Activated T-helper 1 cell treated with anti-CD3 and anti-CD28 coated beads, Interleukin-12 subunit alpha, Interleukin-12 subunit beta, Interleukin-2, Interleukin-4 antibody, amounts not matched to agents 30 ng/mL and 10 ng/mL and 1 ng/mL, durations not matched to agents 14 hours and 24 hours and 36 hours (primary cell): ENCODE measurements at places on chromosomes 16 and 17.
A peak's percentile ranks its signal among the peaks of the same experiment; 100 is the strongest.

DNA sequence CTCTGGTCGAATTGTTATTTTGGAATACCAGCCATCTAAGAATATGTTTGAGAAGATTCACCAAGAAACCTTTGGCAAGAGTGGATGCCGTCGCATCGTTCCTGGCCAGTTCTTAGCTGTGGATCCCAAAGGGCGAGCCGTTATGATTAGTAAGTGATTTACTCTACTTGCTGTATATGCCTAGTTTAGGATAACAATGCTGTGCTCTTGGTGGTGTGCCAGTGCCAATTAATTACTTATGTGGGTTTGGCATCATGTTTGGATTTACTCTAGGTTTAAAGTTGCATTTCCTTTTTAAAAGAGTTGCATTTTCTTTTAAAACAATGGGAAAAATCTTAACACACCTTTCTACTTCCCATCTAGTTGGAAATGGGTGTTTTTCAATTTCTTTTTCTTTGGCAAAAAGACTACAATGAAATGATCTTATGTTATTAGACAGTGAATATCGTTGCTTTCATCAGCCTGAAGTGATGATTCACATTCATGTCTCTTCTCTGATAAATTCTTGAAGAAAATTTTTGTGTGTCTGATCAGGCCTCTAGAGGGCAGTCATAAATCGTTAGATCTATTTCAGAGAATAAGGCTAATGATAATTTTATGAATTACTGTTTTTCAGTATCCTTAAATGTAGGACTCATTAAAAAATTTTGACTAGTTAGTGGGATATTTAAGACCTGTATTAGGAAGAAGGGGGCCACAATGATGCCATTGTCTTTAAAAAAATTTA lies 5.6 kb downstream of the SF3B3 start:
- DNase-seq, result no peak

GRCh38 chr16:50814052-50814451 lies 72.2 kb downstream of the CYLD start:
- no peak for DNase-seq

DNA sequence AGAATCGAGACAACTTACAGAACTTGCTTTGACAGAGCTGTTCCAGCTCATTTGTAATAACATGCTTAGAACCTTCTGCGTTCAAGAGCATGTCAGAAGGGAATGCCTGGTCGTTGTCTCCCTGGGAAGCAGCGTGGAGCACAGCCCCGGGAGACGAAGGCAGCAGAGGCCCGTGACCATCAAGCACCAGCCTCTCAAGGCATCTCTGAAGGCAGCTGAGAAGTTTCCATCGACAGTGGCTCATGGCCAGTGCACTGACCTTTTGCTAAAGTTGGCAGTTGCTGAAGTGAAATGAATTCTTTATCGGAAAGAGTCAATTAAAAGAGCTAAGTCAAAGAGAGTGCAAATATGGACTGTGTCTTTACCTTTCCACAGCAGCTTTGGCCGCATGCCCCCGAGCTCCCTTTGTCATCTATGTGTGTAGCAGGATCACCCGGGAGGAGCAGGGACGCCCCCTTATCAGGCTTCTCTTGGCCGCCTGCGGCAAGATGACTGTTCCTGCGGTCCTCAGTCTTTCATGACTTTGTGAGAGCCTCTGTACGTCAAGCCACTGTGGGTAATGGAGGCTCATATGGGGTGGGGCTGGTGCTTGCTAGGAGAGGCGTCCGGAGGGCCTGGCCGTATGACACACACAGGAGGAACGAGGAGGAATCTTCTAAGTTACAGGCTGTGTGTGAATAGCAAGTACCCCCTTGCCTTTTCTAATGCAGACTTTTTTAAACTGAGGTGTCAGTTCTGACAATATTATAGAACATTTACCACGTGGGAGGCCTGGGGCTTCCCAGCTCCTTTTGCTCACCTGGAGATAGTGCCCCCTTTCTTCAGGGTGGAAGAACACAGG lies 54.2 kb downstream of the LDHD start:
- DNase-seq, result no peak

DNA sequence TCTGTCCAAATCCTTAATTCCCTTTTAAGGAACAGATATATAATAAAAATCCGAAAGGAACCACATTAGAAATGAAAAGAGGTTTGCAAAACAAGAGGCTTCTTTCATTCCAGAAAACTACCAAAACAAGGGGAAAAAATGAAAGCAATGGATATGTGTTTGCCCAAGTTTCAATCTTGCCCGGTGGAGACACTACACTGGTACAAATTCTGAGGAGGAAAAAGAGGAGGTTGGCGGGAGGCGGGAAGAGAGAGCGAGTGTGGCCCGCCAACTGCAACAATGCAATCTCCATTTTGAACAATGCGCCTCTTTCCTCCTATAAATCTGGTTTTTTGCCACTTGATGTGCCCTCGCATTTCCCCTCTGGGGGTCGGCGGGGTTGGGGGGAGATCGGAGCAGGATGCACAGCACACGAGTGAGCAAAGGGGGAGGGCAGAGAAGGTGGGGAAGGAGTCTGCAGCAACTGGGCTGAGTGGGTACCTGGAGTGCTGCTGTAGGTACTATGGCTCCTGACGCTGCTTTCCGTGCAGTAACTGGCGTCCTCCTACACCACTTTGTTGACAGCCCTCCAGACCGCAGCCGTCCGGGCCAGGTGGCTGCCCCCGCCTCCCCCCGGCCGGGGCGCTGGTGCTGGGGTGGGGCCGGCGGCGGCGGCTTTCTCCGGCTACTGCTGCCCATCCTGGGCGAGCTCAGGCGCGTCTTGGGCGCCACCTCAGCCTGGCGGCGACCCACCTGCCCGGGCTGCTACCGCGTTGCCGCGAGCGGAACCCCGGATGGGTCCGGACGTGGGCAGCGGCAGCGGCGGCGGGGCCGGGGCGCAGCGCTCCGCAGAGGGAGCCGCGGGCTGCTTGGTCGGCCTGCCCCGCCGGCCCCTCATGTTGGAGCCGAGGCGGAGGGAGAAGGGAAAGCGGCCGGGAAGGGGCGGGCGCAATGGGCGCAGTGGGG lies 93.8 kb upstream of the PLEKHM1 start:
- DNase-seq, result peak; percentile 73

DNA sequence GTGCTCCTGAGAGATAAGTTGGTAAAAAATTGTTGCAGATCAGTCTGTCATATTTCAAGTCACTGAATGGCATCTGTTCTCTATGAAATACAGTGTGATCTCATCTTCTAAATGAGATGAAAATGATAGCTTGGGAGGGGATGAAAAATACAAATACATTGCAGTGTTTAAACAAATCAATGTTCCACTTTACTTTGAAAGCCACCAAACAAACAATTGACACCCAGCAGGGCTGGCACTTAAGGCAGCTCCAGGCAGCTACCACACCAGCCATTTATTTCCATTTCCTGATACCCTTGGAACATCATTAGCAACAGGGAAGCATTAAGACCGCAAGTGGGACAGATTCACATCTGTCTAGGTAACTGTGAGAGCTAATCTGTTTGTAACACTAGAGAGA lies 827.6 kb upstream of the KIF2B start:
- no peak for DNase-seq

DNA sequence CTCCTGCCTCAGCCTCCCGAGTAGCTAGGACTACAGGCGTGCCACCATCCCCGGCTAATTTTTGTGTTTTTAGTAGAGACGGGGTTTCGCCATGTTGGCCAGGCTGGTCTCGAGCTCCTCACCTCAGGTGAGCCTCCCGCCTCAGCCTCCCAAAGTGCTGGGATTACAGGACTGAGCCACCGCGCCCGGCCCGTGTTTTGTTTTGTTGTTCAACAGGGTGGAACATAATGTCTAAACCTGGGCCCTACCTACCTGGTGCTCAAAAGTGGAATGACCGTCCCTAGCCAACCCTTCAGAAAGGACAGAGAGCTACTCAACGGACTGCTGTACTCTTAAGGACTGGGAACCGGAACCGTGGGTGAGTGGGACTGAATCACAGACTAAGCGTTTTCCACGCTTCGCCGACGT lies 772 bp upstream of the KIF22 start:
- no peak for DNase-seq

DNA sequence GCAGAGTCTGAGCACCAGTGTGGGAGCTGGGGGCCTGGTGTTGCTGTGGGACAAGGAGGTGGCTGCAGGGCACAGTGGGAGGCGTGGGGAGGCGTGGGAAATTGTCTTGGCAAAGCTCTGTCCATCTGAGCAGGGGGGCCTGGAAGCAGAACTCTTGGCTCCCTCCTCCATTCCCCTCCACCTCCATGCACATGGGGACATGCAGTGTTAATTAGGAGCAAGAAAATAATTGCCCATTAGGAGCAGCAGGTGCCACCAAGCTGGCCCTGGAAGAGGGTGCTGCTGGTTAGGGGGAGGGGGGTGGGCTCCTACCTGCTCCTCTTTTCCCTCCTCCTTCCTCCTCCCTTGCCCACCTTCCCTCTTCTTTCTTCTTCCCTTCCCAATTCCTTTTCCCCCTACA lies 4.5 kb downstream of the TTYH2 start:
- no peak for DNase-seq

DNA sequence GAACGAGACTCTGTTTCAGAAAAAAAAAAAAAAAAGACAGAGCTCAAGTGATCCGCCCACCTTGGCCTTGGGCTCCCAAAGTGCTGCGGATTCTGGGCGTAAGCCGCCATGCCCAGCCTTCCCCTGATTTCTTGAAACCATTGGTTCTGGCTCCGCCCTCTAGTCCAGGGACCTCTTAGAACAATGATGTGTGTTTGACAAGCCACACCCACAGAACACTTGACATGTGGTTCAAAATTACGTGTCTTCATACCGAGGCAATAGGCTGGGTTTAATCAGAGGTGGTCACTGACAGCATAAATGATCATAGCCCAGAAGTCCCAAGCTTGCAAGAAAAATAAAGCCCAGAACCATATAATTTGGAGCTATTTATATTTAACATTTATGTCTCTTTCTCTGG lies 23.0 kb downstream of the KNOP1 start:
- DNase-seq, result no peak

GRCh38 chr16:11602321-11602720 lies 15.6 kb upstream of the LITAF start:
- no peak for DNase-seq

- no peak for DNase-seq
These were observed 6.8 kb downstream of the CNP start for GRCh38 chr17:41973408-41973811.

DNA sequence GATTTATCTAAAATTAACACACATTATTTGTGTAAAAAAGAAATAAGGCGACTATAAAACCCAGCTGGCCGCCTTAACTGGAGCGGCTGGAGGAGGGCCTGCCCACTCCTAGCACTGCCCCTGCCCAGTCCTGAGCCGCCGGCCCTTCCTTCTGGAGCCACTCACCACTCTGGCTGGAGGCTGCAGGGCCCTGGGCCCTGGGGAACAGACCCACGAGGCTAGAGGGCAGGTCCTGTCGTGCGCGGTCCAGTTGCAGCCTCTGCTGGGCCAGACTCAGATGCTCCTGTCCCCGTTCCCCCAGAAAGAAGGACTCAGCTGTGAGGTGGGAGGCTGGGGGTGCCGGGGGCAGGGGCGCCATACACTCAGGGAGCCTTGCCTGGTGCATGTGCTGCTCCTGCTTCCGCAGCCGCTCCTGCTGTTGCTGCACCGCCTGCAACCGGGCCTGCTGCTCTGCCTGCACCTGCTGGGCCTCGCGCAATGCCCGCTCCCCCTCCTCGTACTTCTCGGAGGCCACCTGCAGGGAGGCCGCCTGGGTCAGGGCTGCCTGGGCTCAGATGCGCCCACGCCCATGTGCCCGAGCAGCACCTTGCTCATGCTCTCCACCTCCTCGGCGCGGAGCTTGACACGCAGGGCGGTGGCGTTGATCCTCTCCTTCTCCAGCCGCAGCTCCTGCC lies 9.0 kb upstream of the MRPL38 start:
- no peak for DNase-seq

DNA sequence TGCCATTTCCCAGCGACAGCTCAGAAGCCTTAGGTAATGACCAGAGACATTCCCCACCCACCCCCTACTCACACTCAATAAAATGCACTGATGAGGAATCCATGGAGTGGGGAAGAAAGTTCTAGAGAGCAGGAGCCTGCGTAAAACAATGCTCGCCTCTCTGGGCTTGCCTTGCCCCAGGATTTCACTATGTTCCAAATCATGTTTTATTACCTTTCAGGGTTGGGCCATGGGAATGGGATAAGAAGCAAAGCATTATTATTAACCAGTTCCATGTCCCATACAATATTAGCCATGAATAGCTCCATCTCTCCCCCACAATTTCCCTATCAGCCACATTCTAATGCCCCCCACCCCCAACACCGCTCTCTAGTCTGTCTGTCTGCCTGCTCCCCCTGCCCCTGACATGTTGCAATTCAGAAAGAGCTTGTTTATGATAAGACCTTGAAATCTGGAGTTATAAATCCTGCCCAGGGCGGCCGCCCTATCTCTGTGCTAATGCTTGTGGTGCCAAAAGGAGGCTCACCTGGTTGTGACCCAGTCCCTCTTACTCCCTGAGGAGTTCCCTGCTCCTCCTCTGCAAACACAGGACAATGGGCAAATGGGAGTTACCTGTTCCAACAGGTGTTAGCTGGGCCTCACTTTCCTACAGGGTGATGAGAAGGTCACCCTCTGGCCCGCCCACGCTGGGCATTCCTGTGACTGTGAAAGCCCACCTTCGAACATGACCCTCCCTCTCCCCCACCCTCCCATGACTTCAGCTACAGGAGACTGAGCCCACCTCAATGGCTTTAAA lies 28.0 kb upstream of the DDX52 start:
- DNase-seq, result no peak

- no peak for DNase-seq
These were observed at the start of gene SLC5A10 for GRCh38 chr17:18951941-18952842. Gene SLC5A10 (plus strand): TSS chr17:18952165. CDS start chr17:18952206, 41 bp downstream.

- DNase-seq, result no peak
These were observed 5.0 kb downstream of the CCDC47 start for GRCh38 chr17:63768433-63768832.

DNA sequence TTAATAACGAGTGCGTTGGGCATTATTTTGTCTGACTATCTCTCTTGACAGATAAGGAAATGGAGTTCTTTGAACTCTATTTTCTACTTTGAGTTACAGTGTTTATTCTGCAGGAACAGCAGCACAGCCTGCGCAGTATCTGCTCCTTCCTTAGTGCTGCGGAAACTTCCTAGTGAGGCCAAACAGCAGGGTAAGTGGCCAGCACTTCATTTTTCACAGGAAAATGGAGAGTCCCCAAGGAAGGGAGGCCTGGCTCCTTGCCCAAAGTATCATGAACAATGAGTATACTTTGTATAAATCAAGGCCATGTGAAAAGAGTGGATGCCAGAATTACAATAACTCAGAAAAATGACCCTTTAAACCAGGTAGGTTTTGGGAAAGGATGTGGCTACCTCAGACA lies 140.6 kb downstream of the VPS53 start:
- no peak for DNase-seq

DNA sequence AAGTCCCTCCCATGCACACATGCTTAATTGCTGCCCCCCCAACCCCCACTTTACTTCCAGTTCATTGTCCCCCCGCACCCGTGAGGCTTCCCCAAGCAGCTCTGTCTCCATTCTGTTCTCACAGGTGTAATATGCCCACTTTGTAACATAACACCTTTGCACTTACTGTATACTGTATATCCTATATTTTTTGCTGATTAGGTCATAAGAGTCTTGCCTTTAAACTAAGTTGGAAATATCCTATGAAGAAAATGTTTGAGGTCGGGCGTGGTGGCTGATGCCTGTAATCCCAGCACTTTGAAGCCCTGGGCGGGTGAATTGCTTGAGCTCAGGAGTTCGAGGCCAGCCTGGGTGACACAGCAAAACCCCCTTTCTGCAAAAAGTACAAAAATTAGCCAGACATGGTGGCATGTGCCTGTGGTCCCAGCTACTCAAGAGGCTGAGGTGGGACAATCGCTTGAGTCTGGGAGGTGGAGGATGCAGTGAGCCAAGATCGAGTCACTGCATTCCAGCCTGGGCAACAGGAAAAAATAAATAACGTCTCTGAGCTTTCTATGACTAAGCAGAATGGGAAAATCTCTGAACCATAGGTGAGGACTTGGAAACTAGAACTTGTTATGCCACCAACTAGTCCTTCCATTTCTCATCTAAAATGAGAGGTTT lies 76.1 kb downstream of the TNRC6C start:
- no peak for DNase-seq
